Aorta (tissue), 5 donors: ENCODE measurements at places on chromosomes 2 and 18.

DNA sequence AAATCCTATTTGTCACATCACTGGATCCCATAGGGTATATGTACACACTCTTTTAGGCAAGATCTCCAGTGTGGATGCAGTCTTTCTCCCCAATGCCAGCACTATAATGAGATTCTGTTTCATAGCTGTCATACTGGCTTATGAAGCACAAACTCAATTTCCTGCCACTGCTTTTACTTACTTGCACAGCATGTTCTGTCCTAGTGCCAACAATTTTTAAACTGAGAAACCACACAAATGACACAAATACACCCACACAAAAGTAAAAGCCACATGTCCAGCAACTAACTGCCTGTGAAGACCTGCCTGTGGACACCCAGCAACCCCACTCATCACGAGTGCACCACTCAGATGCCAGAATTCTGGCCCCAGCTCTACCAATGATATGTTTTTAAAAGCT, 29.6 kb upstream of the RNU4ATAC start:
- no peak for DNase-seq

- DNase-seq: no peak
Measured at GRCh38 chr2:149832324-149832723, 244.7 kb upstream of the MMADHC start.

GRCh38 chr18:43581936-43582519, 304.7 kb upstream of the SYT4 start:
- no peak for DNase-seq

- DNase-seq: no peak
Measured at GRCh38 chr2:204505488-204505887, 39.8 kb upstream of the PARD3B start.

GRCh38 chr18:42922363-42922762, 193.1 kb downstream of the RIT2 start:
- no peak for DNase-seq

- no peak for DNase-seq
Measured at GRCh38 chr2:46197672-46198071, 99.5 kb upstream of the EPAS1 start.

- no peak for DNase-seq
Measured at GRCh38 chr2:192073878-192074277, 120.9 kb downstream of the TMEFF2 start.

DNA sequence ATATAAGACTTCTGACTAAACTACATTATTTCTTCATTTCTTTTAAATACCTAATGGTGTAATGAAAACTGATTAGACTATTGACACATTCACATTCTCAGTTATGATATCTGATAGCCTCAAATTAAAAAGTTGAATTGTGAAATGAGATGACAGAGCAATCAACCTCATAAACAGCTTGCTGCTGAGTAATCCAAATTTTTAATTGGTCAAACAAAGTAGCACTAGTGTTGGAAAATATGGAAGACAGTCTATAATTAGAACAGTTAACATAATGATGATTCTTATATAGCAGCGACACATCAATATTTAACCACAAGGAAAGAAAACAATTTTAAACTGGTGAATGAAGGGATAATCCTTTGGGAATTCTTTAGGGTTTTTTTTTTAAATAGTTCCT, 91.9 kb upstream of the LRP1B start:
- DNase-seq: no peak

GRCh38 chr2:25072606-25073005, 30.7 kb downstream of the EFR3B start:
- DNase-seq: no peak
